Activated T-cell treated with anti-CD3 and anti-CD28 coated beads, Interleukin-2, amount 50 U/mL, for 72 hours (primary cell): ENCODE measurements at places on chromosomes 4 and X. TPM values are rescaled to one million over a fixed set of nuclear protein-coding genes. Genes with fewer than 3 reads are reported as not detected.

F8A3 gene
- total RNA-seq, result 5.1 TPM

POU3F4 gene
- total RNA-seq, result not detected

HMGN5 gene
- total RNA-seq, result 2.7 TPM

GRCh38 chrX:100685284-100685996 lies 41.4 kb downstream of the SRPX2 start:
- peak; percentile 68 for DNase-seq

DNA sequence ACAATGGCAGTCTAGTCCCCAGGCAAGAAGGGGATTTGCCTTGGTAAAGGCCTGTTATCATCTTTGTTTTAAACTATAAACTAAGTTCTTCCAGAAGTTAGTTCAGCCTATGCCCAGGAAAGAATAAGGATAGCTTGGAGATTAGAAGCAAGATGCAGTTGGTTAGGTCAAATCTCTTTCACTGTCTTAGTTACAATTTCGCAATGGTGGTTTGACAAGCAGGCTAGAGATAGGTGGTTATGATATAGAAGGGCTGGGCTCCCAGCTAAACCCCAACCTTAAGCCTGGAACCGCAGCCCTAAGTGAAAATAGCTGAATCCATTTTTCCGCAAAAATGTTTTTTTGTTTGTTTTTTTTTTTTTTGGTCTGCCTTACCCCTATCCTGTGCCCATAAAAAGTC lies 41.8 kb upstream of the NEIL3 start:
- DNase-seq, result no peak
- no peaks in the 10 kb centered on the region for H3K4me1 ChIP-seq
- H3K27me3 ChIP-seq, result no peaks in the 10 kb centered on the region
- H3K27ac ChIP-seq, result no peak overlapping the region
- H3K36me3 ChIP-seq, result no peaks in the 10 kb centered on the region
- no peak overlapping the region for H3K4me3 ChIP-seq

VEGFC gene
- not detected for total RNA-seq
